ENCODE measurements at places on chromosomes 2 and 18. TPM values are rescaled to one million over a fixed set of nuclear protein-coding genes. Genes with fewer than 3 reads are reported as not detected.

- DNase-seq, result no peak
Observed at GRCh38 chr2:168928113-168928831, 27.2 kb downstream of the G6PC2 start.

- no peak for DNase-seq
Observed at GRCh38 chr2:223815186-223815883, 22.0 kb downstream of the AP1S3 start.

DNA sequence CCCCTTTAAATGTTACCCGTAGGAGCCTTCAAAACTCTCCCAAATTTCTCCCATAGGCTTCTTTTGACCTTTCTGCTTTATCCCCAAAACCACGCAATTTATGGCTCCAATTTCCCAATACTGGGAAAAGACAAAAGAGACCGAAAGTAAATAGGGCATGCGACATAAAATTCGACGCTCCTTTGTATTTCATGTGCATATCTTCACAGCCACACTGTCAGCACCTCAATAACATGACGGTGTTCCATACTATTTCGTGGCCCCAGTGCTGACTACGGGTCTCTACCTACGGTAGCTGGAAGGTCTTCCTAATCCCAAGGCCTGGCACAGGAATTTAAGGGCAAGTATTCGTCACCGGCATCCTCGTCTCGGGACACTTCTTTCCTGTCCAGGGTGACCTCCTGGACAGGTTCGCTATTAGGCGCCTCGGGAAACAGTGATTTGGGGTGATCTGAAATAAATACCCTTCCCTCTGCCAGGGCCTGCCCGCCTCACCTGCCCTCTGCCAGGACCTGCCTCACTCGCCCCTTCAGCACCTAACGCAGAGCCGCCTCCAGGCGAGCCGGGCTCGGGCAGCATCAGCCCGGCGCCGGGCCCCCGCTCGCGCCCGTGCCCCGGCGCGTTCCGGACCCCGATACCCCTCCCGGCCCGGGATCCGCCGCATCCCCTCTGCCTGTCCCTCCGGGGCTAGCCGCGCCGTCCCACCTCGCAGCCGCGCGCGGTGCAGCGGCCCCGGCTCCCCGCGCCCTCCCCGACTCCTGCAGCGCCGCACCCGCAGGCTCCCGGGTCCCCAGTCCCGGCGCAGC, 680 bp downstream of the DTNB start:
- peak; percentile 63 for DNase-seq

GRCh38 chr2:42622943-42623676, 54.7 kb downstream of the MTA3 start:
- no peak for DNase-seq

DNA sequence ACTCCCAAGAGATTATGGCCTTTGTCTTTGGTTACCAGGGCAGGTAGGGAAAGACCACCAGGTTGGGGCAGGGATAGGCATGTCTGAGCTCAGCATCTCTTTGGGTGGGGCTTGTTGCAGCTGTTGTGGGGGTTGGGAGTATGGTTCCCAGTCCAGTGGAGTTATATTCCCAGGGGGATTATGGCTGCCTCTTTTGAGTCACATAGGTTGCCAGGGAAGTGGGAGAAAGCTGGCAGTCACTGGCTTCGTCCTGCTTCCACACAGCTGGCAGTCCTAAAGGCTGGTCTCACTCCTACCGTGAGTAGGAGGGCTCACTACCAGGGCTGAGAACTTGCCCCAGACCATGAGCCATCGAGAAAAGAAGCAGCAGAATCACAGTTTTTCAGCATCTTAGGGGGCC, 79.1 kb downstream of the LYPD6 start:
- no peak for DNase-seq

DNA sequence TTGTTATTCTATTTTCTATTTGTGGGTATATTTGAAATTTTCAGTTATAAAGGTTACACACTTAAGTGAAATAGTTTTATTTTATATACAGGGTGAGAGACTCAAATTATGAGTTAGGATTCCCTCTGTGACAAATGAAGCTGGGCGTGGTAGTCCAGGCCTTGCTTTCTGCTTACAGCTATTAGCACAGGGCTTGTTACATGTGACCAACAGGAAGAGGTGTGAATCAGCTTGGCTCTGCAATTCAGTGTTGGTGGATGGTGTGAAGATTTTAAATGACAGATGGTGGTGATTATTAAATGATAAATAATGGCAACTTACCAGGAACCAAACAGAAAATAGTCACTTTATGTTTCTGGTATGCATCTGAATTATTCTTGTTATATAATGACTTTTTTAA, 64.4 kb upstream of the NOSTRIN start:
- peak; percentile 28 for DNase-seq

DNA sequence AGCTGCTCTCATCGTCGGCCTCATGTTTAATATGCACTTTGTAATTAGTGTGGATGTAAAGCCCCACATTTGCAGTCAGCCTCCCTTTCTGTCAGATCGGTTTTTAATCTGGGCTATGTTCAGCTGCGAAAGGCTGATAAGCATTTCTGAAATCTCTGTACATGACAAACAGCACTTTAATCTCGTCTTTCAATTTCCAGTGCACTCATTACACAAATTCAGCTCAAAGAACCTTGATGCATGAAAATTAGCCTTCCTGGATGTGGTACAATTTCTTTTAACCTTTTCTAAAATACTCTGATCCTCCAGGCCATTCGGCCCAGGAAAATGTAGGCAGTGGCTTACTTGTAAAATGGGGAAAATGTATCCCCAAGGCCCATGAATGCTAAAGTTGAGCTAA, 265.1 kb downstream of the RND3 start:
- DNase-seq, result no peak

DNA sequence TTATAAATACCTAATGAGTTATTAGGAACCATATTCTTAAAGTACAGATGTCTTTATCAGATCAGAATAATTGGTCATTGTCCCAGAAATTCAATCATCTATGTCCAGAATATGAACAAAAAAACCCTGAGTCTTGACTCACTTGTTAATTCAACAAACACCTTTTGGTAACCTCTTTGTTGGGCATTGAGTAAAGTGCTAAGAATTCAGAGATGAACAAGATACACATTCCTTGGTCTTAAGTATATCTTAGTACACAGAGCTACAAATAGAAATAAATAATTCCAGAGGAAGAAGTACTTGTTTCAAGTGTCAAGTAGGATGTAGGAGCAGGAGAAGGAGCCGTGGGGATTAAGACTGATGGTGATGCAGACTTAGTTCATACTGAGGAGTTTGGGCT, 798.1 kb downstream of the CPS1 start:
- no peak for DNase-seq

DNA sequence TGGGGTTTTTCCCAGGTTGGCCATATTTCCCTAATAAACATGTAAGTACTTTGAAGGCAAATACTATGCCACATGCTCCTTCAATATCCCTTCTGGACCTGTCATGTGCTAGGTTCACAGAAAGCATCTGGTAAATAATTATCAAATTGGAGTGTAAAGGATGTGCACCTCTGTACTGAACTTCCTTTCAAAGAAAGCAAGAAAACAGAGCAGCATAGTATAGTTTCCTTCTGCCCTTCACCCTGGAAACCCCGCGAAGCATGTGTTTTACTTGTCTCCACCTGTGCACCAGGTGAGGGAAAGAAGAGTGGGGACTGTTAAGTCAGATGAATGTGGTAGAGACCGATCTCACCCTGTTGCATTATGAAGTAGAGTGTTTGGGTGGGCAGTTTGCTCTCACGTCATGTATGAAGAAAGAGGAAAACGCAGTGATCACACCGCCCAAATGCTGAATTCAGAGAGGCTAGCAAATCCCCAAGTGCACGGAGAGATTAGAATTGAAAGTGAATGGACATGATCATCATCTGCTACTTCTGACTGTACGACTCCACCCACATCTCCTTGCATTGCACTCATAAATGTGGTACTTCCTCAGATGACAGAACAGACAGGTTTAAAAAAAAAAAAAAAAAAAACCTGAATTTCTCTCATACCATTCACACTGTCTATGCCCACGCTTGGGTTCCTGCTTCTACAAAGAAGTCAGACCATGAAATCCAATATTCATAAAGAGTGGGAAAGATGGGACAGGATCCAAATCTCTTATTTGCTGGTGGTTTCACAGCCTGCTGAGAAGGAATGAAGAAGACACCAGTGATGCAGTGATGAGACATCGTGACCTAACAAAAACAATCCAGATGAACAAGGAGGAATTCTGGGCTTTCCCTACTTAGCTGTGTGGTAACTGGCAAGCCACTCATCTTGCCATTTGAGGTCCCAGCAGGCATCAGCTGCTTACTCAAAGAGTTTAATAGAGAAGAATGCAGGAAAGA, 448.6 kb downstream of the BCL11A start:
- no peak for DNase-seq

- no peak for DNase-seq
Observed at GRCh38 chr2:171956135-171956825, 34.0 kb downstream of the HAT1 start.

DNA sequence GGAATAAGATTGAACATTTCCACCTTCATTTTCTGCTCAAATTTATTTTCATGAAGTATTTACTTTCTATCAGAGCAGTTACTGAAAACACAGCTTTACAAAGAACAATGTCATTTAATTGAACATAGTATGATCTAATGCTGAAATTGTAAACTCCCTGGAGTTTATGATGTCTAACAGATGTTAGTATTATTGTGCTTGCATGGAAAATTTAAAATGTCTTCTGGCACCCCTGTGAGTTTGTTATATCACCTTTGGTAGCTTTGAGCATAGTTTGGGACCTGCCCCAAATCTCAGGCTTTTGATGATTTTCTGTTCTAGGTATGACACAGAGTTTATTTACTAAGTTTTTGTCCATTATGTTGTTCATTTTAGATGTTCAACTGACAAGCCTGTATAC, 28.1 kb downstream of the FAM171B start:
- DNase-seq, result no peak

GRCh38 chr2:229297247-229297646, 26.2 kb upstream of the PID1 start:
- DNase-seq, result no peak

DNA sequence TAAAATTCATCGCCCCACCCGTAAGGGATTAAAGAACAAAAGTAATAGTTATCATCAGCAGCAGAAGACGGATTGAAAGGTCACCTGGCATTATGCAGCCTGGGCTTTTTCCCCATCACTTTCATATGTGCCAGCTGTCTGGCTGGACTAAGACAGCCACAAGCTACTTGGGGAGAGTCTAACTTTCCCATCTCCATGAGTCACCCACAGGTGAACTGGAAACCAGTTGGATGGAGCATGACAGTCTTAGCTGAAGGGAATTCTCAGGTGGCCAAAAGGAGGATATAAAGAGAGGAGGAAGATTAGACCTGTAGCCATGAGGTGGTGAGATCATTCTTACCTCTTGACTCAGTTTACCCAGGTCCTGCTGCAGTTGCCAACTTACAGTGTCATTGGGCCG, 7.0 kb upstream of the FAM178B start:
- DNase-seq, result no peak

DNA sequence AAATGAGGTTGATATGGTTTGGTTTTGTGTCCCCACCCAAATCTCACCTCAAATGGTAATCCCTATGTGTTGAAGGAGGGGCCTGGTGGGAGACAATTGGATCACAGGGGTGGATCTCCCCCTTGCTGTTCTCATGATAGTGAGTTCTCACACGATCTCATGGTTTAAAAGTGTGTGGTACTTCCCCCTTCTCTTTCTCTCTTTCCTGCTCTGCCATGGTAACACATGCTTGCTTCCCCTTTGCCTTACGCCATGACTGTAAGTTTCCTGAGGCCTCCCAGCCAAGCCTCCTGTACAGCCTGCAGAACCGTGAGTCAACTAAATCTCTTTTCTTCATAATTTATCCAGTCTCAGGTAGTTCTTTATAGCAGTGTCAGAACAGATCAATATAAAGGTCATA, 24.7 kb upstream of the FAM124B start:
- DNase-seq, result no peak

DNA sequence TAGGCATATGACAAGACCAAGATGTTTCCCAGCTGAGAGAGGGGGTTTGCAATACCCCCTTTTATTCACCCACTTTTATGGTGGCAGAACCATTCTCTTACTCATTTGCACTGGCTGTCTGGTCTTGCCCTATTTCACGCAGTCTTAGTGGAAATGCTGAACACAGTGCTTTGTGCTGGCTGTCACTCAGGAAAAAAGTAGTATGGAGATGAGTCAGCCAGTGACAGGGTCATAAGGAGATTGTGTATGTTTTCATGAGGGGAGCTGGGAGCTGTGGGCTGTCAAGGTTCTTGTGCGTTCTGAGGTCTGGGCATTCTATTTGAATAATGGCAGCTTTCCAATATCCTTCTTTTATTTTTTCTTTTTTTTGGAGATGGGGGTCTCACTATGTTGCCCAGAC, 10.9 kb upstream of the CNRIP1 start:
- DNase-seq, result no peak

DNA sequence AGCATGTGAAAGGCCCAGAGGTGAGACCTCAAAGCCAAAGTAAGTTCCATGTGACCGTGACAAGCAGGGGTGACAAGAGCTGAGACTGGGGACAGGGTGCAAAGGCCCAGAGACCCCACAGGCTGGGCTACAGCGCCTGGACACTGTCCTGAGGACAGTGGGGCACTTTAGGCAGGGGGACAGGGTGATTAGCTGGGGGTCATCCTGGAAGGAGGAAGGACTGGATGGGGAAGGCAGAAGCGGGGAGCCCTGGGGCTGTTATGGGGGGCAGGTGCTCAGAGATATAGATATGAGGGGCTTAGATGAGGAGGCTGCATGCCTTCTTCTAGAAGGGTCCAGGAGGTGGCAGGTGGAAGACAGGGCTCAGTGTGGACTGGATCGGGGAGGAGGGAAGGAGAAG, 31.5 kb downstream of the KIF1A start:
- no peak for DNase-seq

DNA sequence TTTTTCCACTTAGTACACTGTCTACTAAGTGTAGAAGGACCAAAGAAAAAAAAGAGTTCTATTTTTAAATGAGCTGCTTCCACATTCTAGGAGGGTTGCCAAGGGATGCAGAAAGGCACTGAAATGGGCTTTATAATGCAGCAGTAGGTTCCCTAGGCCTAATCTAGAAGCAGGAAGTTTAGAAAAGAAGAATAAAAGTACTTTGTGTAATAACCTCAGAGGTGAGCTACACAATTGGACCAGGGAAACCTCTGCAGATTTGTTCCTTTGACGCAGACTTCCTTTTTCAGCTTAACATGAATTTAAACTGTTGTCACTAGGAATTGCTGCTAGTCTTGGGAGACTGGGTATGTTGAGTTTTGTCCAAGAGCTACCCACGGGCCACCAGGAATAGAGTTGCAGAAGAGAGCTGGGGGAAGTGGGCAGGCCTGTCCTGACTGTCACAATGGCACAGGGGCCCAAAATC, 34.6 kb upstream of the RAB1A start:
- DNase-seq, result no peak

GRCh38 chr2:112065966-112066365, 10.9 kb downstream of the TMEM87B start:
- no peak for DNase-seq

SMAD2 gene
- 123 TPM for polyA plus RNA-seq

CDH2 gene
- not detected for polyA plus RNA-seq

CFAP221 gene
- not detected for polyA plus RNA-seq

REG1B gene
- not detected for polyA plus RNA-seq

SERPINB2 gene
- polyA plus RNA-seq, result not detected

DYNAP gene
- not detected for polyA plus RNA-seq

IL18R1 gene
- polyA plus RNA-seq, result 37.4 TPM

FRZB gene
- not detected for polyA plus RNA-seq

NYAP2 gene
- polyA plus RNA-seq, result not detected
